Anterior cingulate cortex (tissue), 58 donors: ENCODE measurements at places on chromosomes 13 and 19.

- peak; percentile 55 for DNase-seq
Observed at GRCh38 chr19:46471116-46471733, at the start of gene PNMA8A. Gene PNMA8A (minus strand): TSS chr19:46471563. CDS start chr19:46471035, 528 bp downstream.

DNA sequence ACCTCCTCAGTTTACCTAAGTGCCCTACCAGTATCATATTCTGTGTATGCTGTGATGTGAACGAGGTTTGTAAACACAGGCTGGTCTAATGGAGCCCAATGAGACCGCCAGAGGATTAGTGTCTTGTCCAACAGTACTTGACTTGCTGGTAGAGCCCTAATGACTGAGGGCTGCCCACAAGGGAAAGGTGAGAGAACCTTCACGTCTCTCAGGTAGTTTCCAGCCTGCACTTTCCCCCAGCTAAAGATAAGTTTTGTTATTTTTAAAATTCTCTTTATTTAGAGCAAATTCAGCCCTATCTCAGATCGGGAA lies 498 bp upstream of the RBM26 start:
- no peak for DNase-seq

DNA sequence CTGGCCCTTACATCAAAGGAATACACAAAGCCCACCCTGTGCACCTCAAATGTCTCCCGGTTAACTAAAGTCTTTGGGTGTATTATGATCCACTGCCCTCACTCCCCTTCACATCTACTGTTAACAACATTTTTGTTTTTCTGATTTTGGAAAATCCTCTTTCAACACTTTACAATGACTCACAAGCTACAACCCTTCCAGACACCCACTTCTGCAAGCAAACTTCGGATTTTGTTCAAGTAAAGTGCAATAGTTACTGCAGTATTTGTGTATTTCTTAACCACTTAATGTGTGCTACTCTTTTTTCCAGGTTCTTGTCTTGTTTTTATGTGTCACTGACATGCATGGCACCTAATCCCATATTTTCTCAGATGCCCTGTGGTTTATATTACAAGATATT lies 101.1 kb downstream of the EDNRB start:
- DNase-seq = no peak

- no peak for DNase-seq
Observed at GRCh38 chr13:51577690-51578089, 6.6 kb upstream of the WDFY2 start.

- DNase-seq = no peak
Observed at GRCh38 chr13:98827449-98827848, 75.0 kb upstream of the SLC15A1 start.
